Fibroblast of upper back skin (primary cell): ENCODE measurements at places on chromosomes 12 and 14.

GRCh38 chr14:98433436-98433835, 838.6 kb downstream of the BCL11B start:
- DNase-seq: no peak

DNA sequence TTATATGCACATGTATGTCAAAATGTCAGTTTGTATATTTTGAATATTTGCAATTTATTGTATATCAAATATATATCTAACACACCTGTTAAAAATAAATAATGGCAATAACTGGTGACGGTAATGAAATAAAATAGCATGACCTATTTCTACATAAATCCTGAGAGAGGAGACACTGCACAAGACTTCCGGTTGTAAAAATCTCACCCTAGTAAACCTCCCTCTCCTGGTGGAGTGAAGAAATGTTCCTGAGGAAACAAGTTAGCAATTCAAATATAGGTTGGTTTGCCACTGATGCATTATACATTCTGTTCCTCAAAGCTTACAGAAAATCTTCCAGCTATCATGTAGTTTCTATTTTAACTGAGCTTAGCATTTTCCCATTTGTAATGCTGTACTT, 166.1 kb upstream of the SYT10 start:
- no peak for DNase-seq

DNA sequence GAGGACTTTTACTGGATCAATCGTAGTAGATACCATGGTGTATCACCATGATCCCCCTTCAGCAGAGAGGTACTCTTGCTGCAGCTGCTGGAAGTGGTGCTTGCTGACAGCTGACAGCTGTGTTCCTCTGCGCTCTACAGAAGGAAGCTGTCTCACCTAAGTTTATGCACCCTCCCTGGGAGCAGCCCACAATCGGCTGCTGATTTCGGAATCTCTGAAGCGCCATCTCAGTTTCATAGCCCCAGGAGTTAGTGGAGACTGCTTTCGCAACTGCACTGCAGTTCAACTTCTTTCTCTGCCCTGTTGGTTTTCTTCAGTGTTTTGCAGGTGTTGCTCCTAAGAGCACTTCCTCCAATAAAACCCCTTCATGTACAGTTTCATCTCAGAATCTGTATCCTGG, 237.9 kb downstream of the PAWR start:
- no peak for DNase-seq

DNA sequence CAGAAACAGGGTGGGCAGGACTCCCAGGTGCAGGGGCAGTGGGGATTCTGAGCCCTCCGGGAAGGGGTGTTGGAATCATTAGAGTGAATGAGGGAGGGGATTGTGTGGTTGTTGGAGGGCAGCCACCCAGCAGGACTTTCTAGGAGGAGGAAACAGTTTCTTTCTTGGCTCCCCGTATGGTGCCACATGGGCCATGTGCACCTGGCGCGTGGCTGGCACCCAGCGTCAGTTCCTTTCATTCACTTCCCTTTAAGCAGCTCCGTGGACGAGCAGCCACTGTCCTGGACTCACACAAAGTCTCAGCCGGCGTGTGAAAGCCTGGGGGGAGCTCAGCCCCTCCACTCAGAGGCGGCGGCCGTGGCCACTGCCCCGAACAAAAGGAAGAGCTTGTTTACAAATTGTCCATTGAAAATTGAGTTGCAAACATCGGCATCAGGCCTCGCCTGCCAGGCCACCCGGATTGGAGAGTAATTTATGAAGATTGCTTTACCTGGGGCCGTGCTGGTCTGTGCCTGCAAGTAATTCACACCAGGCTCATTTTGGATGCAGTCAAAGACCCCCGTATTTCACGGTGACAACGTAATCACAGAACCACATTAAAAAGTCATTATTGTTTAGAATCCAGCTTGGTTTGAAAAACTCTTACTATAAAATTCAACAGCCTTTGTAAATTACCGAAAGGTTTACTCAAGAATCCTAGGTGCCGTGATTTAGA, 101.7 kb upstream of the C14orf180 start:
- DNase-seq: no peak

DNA sequence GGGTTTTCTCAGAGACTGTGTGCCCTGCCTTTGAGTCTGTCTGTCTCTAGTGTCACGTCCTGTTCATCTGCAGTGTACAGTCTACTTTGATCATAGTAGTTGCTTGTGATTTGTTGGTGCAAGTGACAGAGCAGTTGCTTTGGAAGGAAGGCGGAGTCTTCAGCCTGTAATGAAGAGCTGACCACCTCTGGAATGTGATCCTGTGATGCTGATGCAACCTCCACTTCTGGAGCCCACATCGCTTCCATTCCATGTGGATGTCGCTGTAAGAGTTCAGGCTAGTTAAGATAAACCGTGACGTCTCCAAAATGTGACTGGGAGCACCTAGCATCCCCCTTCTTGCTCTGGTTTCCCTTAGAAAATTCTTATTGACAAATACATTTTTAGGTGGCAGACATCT, 51.8 kb downstream of the PELI2 start:
- DNase-seq: peak; percentile 58

GRCh38 chr12:15839041-15839440, 43.1 kb upstream of the STRAP start:
- no peak for DNase-seq

GRCh38 chr12:80670214-80670613, 37.2 kb upstream of the MYF6 start:
- no peak for DNase-seq

- no peak for DNase-seq
Measured at GRCh38 chr14:22095860-22096513, 422.4 kb upstream of the OR4E1 start.

DNA sequence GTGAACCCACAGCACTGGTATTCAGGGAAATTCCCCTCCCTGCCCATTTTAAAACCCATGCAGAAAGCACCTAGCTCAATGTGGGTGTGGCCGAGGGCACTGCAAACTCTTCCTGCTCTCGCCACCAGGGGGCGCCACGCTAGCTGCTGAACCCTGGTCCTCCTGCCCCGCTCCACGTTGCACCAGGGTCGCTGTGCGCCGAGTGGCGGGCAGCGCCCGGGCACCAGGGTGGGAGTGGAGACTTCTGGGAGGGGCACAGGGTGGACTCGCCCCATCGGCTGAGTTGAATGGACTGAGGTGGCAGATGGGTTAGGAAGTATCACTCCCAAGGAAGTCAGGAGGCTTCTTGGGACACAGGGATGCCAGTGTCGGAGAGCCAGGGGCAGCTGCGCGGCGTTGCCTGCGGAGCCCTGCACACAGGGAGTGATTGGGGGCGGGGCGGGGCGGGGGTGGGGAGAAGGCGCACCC, 48.1 kb upstream of the BCL11B start:
- DNase-seq: peak; percentile 21

DNA sequence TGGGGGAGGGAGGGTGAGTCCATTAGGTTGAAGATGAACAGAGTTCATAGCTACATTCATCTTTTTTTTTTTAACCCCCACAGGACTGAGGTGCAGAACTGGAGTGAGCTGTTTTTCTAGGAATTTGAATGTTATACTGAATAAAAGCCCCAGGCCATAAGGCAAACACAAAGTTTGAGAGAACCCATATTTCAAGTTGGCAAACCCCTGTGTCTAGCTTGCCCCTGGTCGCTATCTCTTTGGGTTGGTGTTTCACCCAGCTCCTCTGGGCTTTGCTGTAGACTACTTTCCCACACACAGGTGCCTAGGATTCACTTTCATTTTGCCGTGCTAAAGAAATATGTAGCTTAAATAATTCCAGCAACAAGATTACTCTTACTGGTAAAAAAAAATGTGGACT, 5.2 kb upstream of the LMO3 start:
- DNase-seq: no peak

GRCh38 chr12:107330831-107331431, 237.6 kb upstream of the CRY1 start:
- DNase-seq: no peak

GRCh38 chr12:7877420-7877819, 4.7 kb upstream of the SLC2A14 start:
- no peak for DNase-seq

DNA sequence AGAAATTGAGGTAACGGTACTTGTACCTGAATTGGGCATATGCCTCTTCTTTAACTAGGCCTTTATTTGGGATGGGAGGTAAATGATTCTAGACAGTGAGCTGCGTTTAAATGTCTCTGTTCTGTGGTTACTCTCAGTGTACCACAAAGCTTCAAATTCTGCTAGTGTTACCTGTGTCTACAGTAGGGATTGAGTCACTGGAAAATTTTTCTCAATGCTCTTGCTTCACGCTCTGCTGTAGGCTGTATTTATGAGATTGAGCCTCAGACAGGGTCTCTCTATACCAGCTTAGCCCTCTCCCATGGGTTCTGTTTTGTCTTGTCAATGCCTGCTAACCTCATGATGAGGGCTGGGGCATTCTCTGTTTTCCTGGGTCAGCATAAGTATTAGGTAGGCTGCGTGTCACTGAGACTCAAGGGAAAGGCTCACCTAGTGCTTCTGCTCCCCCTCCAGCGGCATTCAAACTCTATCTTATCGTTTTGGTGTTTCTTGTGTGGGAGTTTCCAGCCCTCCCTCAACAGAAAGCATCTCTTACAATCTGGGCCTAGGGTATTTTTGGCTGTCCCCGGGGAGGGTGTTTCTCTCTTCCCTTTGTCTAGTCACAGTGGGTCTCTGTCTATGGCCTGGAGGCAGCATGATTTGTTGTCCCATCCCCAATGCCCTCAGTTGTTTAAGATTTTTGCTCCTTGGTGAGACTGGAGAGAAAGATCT, 285.8 kb downstream of the ADGRD1 start:
- DNase-seq: no peak

GRCh38 chr12:11446372-11446771, 51.0 kb upstream of the PRB2 start:
- DNase-seq: peak; percentile 0

GRCh38 chr12:9156119-9156518, 40.4 kb upstream of the A2M start:
- no peak for DNase-seq

DNA sequence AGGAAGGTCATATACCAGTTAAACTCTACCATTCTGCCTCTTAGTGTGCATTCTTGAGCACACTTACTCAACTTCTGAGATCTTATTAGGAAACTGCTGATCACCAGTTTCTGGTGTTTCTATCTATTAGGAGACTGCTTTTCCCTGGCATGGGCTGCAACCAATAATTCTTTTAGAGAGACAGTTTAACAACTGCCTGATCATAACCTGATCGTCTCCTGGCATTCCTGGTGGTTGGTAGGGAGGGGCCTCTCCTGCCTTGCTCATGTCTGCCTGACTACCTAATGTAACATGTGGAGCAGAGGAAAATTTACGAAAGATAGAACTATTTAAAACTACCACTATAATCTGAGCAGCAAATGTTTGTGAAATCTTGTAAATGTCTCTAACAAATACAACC, 75.3 kb upstream of the MGAT4C start:
- no peak for DNase-seq

GRCh38 chr14:96192975-96193805, 11.4 kb upstream of the BDKRB2 start:
- DNase-seq: no peak

DNA sequence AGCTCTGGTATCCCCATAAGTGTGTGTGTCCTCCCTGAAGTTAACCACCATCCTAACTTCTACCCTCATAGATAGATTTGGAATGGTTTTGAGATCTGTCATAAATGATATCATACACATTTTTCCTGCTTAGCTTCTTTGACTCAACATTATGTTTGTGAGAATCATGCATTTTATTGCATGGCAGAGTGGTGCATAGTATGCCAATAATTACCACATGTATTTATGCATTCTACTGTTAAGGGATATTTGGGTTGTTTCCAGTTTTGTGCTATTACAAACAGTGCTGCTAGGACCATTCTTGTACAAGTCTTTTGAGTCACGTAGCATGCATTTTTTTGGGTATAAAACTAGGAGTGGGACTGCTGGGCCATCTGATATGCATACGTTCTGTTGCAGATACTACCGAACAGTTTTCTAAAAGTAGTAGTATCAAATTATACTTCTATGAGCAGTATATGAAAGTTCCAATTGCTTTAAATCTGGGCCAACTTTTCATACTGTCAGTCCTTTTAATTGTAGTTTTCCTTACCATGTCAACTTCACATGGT, 13.4 kb downstream of the GRIP1 start:
- peak; percentile 74 for DNase-seq

- no peak for DNase-seq
Measured at GRCh38 chr14:49193332-49194065, 392.7 kb downstream of the RPS29 start.

DNA sequence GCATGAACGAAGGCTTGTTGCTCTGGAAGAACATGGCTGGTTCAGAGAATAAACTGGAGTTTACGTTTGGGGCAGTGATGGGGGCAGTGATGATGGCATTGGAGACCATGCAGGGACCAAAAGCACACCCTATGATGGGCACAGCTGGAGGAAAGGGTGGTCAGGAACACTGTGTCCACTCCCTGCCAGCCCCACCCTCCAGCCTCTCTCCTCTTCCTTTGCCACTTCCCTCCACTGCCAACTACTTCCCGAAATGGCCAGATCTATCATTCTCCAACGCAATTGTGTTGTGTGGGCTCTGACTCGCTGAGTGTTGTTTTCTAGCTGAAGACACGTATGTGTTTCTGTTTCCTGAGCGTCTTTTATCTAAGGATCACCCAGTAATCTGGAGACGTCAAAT, 39.3 kb upstream of the GSG1 start:
- no peak for DNase-seq

DNA sequence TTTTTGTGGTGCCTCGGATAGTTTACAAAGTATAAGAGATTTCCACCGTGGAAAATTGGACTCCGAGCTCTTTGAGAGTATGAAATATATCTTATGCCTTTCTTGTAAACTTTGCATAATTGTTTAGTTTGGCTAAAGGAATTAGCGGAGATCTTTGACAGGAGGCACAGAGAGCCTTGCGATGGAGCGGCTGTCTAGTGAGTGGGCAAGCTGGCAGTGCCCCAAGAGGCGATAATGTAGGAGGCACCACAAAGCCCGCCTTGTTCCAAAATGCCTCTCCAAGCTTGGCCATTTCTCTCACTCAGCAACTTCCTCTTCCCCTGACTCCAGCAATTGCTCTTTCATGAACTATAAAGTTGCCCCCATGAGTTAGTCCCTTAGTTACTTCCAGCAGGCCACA, 270.1 kb upstream of the PRICKLE1 start:
- DNase-seq: no peak

GRCh38 chr14:71235875-71236274, 328.6 kb downstream of the PCNX1 start:
- DNase-seq: peak; percentile 39

- no peak for DNase-seq
Measured at GRCh38 chr14:25537846-25538455, 488.0 kb upstream of the STXBP6 start.

DNA sequence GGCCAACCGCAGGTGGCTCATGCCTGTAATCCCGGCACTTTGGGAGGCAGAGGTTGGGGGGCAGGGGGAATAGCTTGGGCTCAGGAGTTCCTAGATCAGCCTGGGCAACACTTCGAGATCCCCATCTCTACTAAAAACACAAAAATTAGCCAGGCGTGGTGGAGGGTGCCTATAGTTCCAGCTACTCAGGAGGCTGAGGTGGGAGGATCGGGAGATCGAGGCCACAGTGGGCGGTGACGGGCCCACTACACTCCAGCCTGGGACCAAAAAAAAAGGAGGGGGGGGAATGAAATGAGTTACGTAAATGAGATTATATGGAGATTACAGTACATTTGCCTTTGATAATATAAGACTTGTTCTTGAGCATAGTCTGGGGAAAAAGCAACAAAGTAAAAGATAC, 1.1 kb downstream of the RPAP3 start:
- DNase-seq: no peak

- no peak for DNase-seq
Measured at GRCh38 chr14:53630336-53630735, 326.3 kb downstream of the BMP4 start.

GRCh38 chr12:6944381-6945186, 762 bp downstream of the C12orf57 start:
- DNase-seq: peak; percentile 93

- DNase-seq: no peak
Measured at GRCh38 chr14:79426103-79426755, 785.1 kb downstream of the DIO2 start.
